CD4-positive, CD25-positive, alpha-beta regulatory T cell (primary cell): ENCODE measurements at places on chromosomes 12 and 14.

GRCh38 chr12:92146497-92147224 lies 1.0 kb upstream of the BTG1 start:
- no peak for DNase-seq

DNA sequence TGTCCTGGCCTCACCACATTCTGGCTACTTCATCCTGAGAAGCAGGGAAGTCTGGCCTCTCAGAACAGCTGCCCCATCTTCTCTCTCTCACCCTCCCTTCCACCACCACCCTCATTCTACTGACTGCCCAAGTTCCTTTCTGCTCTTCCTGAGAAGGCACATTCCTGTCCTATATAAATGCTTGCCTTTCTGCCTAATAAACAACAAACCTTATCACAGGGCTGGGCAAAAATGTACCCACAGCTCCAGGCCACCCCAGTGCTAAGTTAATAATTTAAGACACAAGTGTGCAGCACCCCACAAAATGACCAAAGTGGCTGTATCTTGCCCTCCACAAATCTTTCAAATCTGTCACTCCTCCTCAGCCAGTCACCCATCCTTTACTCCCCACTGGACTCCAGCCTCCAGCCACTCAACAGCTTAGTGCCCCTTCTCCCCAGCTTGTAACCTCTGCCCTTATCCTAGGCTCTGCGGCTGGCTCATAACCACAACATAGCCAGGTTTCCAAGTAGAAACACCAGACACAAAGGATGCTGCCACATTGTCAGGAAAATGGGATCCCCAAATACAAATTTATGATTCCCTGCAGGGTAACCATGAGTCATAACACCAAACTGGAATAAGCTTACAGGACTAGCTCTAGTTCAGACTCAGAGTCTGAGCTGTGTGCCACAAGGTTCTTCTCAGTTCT lies 15.0 kb downstream of the OXA1L start:
- no peak for DNase-seq

GRCh38 chr14:105538481-105539049 lies 12.2 kb downstream of the TMEM121 start:
- no peak for DNase-seq

GRCh38 chr14:101400830-101401229 lies 160.5 kb upstream of the DIO3 start:
- DNase-seq: no peak

DNA sequence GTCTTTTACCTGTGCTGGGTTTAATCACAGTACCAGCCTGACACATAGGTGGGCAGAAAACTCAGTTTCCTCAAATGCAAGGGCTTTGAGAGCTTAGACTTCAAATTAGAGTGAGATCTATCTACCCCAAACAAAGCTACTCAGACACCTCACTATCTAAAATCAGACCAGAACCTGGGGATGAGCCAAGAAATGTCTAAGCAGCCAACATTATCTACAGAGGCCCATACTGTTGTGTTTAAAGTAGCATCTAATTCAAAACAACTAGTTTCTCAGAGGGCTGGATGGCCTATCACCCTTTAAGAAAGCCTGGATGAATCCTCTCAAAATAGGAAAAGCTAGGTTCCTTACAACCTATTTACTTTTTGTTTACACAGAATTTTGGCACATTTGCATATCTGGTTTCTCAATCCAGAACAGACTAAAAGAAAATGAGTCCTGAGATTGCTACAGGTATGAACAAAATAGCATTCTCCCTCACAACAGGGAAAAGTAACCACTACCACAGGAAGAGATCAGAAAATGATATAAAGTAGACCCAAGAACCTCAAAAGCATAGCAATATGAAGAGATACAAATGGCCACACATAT lies 142.4 kb downstream of the ZFP36L1 start:
- DNase-seq: no peak

DNA sequence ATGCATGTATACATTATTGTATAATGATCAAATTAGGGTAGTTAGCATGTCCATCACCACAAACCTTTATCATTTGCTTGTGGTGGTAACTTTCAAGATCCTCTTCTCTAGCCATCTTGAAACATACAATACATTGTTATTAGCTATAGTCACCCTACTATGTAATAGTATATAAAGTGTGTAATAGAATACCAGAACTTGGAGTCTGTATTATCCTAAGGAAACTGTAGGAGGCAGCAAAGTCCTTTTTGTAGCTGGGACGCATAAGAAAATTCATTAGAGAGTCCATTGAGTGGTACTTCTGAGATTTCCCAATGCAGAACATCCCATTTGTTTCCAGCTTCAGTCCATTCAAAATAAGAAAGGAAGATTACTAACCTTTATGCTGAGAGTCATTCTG lies 325.9 kb upstream of the LRFN5 start:
- no peak for DNase-seq

- DNase-seq: no peak
Observed at GRCh38 chr14:81517798-81518398, 15.8 kb downstream of the SEL1L start.

DNA sequence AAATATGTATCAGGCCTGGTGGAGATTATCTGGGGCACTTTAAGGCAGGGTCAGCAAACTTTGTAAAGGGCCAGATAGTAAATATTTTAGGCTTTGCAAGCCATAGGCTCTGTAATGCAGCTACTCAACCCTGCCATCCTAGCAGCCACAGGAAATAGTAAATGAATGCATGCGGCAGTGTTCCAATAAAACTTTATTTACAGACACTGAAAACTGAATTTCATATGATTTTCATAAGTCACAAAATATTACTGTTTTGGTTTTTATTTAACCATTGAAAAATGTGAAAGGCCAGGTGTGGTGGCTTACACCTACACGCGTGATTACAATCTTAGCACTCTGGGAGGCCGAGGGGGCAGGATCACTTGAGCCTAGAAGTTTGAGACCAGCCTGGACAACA lies 3.2 kb upstream of the CAMKK2 start:
- DNase-seq: no peak

DNA sequence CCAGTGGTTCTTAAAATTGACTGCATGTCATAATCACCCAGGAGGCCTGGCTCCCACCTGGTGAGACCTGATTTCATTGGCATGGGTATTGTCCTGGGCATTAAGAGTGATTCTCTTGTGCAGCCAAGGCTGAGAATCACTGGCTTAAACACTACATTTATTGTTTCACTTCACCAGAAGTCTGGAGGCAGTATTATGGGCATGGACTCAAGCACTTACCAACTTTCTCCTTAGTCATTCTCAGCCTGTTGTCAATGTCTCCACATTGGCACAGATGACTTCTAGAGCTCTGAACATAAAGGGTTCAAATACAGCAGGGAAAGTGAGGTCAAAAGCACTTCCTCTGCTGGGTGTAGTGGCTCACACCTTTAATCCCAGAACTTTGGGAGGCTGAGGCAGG lies 25.6 kb upstream of the GCH1 start:
- DNase-seq: no peak

- DNase-seq: no peak
Observed at GRCh38 chr14:85867450-85867849, 337.5 kb downstream of the FLRT2 start.

- no peak for DNase-seq
Observed at GRCh38 chr12:19739195-19739776, 300.0 kb downstream of the AEBP2 start.

DNA sequence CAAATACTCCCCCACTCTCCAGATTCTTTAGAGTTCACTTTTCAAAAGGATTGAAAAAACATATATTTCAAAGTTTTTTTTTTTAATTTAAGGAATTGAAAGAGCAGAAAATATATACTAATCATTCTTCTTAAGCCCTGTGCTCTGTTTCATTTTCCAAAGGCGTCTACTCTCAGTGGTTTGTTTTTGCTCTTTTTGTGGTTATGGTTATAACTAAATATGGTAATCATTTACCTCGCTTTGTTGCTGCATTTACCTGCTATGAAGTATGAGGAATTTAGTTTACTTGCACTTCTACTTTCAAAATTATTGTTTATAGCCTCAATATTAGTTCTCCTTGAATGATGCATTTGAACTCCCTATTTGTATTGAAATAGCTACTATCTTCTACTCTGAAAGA lies 55.9 kb upstream of the LRRK2 start:
- no peak for DNase-seq

- DNase-seq: no peak
Observed at GRCh38 chr12:92927436-92928281, 1.4 kb downstream of the EEA1 start.

- DNase-seq: no peak
Observed at GRCh38 chr14:81416981-81417380, 16.9 kb upstream of the STON2 start.

DNA sequence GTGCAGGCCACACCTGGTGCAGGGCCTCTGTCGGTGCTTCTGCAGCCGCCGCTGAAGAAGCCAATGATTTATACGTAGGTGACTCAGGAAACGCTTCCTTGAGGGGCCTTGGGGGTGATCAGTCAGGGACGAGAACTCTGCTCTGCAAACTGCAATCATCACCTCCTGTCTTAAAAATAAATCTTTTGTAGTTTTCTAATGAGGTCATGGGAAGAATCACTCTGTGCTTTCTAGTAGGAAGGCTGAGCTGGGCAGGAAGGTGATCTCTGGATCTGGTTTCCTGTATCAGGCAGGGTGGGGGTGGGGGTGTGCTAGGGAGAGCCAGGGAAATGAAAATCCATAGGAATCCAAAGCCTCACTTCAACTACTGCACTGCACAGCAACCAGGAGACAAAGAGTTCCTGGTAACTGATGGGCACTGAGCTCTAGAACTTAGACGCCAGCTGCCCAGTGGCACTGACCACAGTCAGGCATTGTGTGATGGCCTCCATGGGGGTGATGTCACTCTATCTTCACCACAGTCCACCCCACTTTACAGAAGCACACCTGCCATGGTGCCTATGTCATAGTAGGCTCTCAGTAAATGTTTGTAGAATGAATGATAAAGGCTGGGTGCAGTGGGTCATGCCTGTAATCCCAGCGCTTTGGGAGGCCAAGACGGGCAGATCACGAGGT lies 292.4 kb upstream of the PWP1 start:
- peak; percentile 40 for DNase-seq

GRCh38 chr14:105195522-105196264 lies 14.6 kb upstream of the NUDT14 start:
- DNase-seq: no peak

DNA sequence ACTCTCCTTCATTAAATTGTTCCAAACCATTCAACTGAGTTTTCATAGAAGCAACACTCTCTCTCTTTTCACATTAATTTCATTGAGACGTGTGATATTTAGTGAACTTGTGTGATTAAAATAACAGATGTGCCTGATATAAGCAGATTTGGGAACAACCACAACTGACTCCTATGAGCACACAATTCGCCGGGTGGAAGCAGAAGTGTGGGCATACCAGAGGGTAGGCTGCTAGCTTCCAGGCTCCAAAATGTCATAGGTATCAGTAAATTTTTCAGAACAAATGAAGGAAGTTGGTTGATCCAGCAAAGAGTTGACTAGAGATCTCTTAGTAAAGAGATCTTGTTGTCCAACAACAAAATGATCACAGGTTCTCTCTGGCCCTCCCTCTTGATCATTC lies 429.7 kb downstream of the DPF3 start:
- DNase-seq: no peak

DNA sequence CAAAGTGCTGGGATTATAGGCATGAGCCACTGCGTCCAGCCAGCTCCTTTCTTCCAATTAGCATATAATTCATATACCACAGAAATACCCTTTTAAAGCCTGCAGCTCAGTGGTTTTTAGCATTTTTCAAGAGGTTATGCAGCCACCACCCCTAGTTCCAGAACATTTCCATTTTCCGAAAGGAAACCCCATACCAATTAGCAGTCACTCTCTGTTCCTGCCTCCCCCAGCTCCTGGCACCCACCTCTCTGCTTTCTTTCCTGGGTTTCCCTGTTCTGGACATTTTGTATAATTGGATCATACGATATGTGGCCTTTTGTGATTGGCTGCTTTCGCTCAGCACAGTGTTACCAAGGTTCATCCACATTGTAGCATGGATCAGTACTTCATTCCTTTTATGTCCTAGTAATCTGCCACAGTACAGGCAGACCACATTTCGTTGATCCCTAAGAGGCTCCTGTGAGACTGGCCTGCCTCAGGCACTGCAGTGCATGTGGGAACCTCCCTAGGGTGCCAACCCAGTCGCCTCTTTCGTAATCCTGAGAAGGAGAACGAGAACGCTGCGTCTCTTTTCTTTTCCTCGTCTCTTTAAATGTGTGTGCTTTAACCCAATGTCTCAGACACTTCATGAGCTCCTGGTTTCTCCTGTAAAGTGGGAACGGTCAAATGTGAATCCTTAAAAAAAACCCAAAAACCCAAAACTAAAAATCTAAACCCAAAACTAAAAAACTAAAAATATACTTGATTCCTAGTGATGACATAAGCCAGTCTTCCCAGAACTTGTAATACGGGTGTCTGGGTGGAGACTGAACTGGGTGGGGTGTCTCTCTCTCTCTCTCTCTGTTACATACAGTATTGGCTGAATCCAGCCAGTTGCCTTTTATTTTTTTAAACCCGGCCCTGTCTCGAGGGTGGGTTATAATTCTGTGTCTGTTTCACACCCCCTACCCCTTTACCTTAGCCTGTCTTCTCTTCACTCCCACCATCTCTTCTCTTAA lies 14.7 kb downstream of the AACS start:
- no peak for DNase-seq

GRCh38 chr12:41527534-41528116 lies 339.5 kb downstream of the PDZRN4 start:
- DNase-seq: no peak

DNA sequence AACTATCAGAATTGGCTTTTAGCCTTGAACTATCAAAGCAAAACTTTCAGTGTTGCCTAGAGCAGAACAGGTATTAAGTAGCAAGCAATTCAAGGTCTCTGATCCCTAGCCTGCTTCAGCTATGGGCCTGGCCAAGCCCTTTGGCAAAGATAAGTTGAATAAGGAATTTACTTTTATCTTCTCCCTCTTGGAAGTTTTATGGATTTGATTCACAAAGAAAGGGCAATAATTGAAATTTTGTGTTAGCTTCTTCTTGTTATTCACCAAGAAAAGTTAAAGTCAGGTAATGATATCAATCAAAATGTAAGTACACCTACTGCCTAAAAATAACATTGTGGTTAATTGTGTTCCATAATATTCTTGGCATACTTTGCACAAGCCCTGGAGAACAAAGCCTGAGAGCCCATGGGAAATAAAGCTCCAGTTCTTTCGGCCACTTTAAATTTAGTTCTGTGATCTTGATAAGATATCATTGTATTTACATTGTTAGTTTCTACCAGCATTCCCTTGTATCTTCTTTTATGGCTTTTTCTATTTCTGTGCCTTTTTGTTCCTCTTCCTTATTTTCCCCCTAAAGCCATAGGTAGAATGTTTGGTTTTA lies 158.0 kb downstream of the RAD51B start:
- DNase-seq: no peak

GRCh38 chr12:122349078-122349477 lies 73.4 kb downstream of the CLIP1 start:
- DNase-seq: no peak

- no peak for DNase-seq
Observed at GRCh38 chr12:5797661-5798060, 147.4 kb downstream of the ANO2 start.
